ENCODE measurements at places on chromosomes 5 and 9.

DNA sequence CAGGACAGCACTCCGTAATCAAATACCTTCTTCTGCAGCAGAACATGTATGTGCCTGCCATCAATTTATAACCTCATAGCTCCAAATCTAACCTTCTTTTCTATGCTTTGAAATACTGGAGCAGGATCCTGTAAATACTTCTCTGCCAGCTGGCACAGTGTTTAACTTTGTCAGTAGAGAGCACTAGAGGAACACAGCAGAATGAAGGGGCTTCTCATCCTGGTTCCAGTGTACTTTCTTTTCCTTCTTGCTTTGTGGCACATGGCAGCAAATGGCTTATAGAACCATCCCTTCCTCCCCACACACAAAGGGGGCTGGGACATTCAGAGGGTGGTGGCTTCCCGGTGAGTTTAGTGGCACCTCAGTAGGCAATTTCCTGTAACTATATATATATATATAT, 3.8 kb upstream of the FBXW11 start:
- DNase-seq: no peak

- peak; percentile 40 for DNase-seq
These were observed 388.0 kb downstream of the TMEM232 start for GRCh38 chr5:110338341-110339083.

DNA sequence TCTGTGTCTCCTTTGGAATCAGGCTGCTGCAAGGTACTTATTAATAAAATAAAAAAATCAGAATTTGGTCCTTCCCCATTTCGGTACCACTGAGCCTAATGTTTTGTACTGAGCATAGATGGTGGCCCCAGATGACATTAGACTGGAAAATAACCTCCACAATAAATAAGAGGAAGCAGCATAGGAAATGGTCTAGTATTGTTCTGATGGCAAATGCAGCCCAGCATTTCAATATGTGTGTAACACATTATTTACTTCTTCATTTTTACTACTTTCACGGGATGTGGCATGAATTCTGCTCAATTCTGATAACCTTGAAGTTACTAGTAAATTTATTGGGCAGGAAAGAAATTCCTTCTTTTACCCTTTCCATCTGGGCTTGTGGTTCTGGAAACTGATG, 295.6 kb downstream of the ADGRV1 start:
- no peak for DNase-seq

DNA sequence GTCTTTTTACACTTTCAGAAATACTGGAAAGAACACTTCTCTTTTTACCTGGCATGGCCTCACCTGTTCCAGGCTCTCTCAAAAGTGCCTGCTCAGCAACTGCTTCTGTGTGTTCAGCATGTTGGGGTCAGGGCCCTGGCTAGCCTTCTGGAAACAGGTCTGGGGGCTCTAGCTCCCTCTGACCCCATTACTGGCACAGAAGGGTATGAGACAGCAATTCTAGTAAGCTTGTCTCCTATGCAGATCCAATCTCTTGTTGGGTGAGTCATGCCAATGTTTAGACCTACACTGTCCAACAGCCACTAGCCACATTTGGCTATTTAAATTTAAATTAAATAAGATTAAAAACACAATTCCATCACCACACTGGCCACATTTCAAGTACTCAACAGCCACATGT, 80.8 kb downstream of the MAPKAP1 start:
- DNase-seq: no peak

- DNase-seq: no peak
These were observed 13.2 kb upstream of the CEL start for GRCh38 chr9:133048595-133048994.

DNA sequence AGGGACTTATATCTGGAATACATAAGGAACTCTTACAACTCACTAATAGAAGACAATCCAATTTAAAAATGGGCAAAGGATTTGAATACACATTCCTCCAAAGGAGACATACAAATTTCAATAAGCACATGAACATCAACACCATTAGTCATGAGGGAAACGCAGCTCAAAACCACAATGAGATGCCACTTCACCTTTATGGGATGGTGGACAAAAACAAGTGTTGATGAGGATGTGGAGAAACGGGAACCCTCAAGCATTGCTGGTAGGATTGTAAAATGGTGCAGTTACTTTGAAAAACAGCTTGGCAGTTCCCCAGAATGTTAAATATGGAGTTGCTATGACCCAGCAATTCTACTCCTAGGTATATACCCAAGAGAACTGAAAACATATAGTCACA, 72.7 kb upstream of the IER5L start:
- DNase-seq: no peak

DNA sequence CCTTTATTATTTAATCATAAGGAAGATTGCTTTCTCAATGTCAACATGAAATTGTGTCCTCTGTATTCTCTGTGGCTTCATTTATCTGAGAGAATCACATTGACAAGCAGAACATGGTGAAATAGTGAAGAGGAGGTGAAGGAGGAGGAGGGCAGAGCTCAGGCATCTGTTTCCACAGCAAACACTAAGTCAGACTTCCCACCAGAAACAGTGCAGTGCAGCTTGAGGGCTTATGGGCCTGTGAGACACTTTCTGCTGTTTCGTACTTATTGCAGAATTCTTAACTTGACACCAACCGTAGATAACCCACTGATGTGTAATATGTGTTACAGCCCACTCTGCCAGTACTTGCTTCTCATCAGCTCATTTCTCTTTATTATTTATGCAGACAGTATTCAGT, 386.3 kb downstream of the DIRAS2 start:
- DNase-seq: no peak

GRCh38 chr5:124957063-124957462, 210.6 kb upstream of the ZNF608 start:
- no peak for DNase-seq

GRCh38 chr5:160750938-160751657, 100.9 kb downstream of the ATP10B start:
- no peak for DNase-seq

DNA sequence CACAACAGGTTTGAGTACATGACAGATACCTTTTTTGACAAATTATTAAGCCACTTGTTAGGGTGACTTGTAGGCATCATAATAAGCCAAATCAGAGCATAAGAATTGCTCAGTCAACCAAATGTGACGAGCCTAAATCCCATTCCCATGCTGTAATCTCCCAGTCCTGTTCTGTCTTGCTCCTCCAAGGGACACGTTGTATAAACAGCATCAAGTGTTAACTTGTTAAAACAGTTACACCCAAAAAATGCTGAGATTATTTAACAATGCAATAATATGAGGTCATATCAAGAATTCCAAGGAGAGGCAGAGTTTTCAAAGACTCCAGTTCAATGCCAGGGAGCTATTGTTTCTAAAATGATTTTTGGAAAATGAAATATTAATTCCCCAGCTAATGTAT, 76.2 kb downstream of the SH3TC2 start:
- no peak for DNase-seq

DNA sequence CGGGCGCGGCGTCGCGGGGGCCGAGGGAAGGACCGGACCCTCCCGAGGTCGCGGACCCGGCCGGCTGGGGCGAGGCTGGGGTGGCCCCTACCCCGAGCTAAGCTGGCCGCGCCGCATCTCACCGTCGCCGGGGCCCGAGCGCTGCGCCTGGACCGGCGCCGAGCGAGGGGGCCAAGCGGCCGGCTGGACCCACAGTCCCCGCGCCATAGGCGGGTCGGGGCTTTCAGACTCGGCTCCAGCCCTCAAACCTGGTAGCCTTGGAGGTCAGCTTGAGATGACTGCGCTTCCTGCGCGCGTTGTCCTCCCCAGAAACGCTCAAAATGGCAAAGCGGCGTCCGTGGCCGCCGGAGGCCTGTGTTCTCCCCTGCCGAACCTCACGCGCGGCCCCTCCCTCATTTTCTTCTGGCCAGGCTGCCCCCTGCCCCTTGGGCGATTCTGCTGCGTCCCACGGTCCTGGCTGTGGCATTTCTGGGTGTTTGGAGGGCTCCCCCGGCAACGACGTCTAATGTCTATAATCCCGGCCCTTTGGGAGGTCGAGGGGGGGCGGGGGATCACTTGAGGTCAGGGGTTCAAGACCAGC, 8.7 kb upstream of the GRIN1 start:
- DNase-seq: no peak

DNA sequence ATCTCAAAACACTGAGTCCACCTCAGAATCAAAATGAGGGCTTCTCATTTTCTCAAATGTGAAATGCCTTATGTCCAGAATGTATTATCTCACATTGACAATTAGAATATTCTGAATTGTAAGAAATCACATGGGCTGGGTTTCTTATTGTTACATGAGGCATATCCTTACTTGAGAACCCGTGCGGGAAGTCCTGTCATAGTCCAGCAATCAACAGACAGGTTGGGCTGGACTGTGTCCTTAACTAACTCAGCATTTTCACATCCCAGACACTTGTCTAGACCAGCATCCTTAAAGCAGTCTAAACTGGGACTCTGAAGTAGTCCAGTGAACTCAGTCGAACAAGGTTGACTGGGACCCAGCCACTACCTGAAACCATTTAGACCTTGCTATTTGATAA, 267.6 kb downstream of the CETN3 start:
- no peak for DNase-seq

DNA sequence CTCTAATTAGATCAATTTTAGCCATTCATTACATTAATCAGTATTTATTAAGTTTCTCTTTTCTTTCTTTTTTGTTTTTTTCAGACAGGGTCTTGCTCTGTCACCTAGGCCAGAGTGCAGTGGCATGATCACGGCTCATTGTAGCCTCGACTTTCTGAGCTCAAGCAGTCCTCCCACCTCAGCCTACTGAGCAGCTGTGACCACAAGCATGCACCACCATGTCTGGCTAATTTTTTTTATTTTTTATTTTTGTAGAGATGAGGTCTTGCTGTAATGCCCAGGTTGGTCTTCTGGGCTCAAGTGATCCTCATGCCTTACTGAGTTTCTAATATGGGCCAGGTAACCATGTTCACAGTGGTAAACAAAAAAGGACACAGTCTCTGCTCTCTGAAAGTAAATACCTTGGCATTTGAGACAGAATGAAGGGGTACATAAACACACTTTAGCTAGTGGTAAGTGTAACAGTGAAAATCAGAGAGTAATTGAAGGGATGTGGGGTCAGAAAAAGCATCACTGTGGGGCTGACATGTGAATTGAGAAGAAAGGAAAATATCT, 336.3 kb downstream of the ADGRV1 start:
- DNase-seq: no peak

DNA sequence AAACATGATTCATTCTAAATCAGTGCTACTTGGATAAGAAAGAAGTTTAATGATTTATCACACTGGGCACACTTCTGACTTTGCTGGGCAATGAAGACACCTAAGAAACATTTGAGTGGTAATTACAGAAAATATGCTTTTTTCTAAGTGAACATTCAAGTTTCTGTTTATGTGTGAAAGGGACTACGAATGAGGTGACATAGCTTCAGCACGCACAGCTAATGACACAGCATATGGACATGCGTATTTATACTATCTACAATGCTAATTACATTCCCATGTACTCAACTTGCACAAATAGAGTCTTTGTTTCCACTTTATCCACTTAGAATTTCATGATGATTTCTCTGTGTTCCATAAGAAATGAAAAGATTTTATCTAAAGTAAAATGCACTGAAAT, 40.6 kb downstream of the FREM1 start:
- no peak for DNase-seq

All from mesothelial cell of epicardium (in vitro differentiated cells).